ENCODE measurements at places on chromosomes 16 and 17. TPM values are rescaled to one million over a fixed set of nuclear protein-coding genes. Genes with fewer than 3 reads are reported as not detected.

Gene AKAP10
- 15.2 TPM for total RNA-seq

Gene TMEM11
- total RNA-seq, result 31.7 TPM

Gene NACA2
- not detected for total RNA-seq

Gene MT1F
- not detected for total RNA-seq

Gene FLCN
- 35.9 TPM for total RNA-seq

Gene MYL11
- not detected for total RNA-seq

Gene DPEP3
- total RNA-seq, result not detected

Gene LGALS9B
- total RNA-seq, result not detected

Gene C17orf67
- 1.3 TPM for total RNA-seq

Gene CCL8
- total RNA-seq, result not detected

Gene KLHL10
- total RNA-seq, result not detected

Gene PGAP6
- 56.3 TPM for total RNA-seq
